HCT116 (cell line): ENCODE measurements at places on chromosomes 3 and 15. TPM values are rescaled to one million over a fixed set of nuclear protein-coding genes. Genes with fewer than 3 reads are reported as not detected.

Gene SAMD7
- not detected for total RNA-seq

Gene ANXA2
- 1,298 TPM for total RNA-seq

Gene CYP19A1
- not detected for total RNA-seq

DNA sequence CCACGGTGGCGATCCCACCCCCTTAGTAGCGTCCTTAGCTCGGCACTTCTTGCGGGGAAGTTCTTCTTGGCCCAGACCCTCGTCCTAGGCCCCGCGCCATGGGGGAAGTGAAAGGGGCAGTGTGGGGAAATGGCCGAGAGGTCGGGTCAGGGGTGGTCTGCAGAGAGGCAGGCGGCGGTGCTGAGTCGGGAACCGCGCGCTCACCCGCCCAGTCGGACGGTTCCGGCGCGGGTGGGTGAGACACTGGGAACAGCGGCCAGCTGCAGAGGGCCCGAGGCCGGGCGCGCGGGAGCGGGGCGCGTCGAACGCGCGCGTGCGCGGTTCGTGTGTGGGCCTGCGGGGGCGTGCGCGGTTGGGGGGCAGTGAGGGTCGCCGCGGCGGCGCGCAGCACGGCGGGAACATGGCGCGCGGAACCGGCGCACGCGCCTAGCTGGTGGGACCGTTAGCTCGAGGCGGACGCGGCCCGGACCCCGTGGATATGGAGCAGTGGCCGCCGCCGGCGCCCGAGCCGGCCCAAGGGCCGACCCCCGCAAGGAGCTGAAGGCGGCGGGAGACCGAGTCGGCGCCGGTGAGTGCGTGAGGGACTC is 246.9 kb downstream of the GOLGA6L6 start:
- no peak for DNase-seq

Gene CCDC54
- not detected for total RNA-seq

- DNase-seq = no peak
Observed at GRCh38 chr3:194906229-194906629, 220.5 kb downstream of the FAM43A start.
